ENCODE measurements at places on chromosomes 13 and 19. TPM values are rescaled to one million over a fixed set of nuclear protein-coding genes. Genes with fewer than 3 reads are reported as not detected.

The FAM124A gene
- 1.6 TPM for polyA plus RNA-seq

The COG3 gene
- 19.8 TPM for polyA plus RNA-seq

The OR4F17 gene
- polyA plus RNA-seq: not detected

The ZNF90 gene
- 4.2 TPM for polyA plus RNA-seq

The JSRP1 gene
- polyA plus RNA-seq: 84.3 TPM

The TIMM29 gene
- polyA plus RNA-seq: 18.1 TPM

The NTF4 gene
- polyA plus RNA-seq: 6.5 TPM

The CEACAM6 gene
- 0.23 TPM for polyA plus RNA-seq

The IRGC gene
- not detected for polyA plus RNA-seq

The CEACAM16 gene
- 0.37 TPM for polyA plus RNA-seq

GRCh38 chr19:4016486-4016885 is 8.9 kb downstream of the PIAS4 start:
- DNase-seq: no peak

GRCh38 chr19:13834244-13835069 is 39.2 kb downstream of the ZSWIM4 start:
- no peak for DNase-seq

DNA sequence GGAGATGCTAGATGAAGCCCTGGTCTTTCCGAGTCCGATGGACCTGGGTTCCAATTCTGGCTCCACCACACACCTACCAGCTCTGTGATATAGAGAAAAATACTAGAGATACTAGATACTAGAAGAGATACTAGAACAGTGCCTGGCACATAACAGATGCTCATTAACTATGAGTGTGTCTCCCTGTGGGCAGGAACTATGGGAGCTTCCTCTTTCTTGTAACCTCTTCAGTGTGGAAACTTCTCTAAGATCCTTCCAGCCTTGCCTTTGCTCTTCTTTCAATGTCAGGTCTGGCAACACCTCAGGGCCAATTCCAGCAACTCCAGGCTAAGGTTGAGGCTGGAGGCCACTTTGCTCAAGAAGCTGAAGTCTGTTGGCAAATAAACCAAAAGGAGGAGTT is 143.9 kb downstream of the KATNAL1 start:
- no peak for DNase-seq

DNA sequence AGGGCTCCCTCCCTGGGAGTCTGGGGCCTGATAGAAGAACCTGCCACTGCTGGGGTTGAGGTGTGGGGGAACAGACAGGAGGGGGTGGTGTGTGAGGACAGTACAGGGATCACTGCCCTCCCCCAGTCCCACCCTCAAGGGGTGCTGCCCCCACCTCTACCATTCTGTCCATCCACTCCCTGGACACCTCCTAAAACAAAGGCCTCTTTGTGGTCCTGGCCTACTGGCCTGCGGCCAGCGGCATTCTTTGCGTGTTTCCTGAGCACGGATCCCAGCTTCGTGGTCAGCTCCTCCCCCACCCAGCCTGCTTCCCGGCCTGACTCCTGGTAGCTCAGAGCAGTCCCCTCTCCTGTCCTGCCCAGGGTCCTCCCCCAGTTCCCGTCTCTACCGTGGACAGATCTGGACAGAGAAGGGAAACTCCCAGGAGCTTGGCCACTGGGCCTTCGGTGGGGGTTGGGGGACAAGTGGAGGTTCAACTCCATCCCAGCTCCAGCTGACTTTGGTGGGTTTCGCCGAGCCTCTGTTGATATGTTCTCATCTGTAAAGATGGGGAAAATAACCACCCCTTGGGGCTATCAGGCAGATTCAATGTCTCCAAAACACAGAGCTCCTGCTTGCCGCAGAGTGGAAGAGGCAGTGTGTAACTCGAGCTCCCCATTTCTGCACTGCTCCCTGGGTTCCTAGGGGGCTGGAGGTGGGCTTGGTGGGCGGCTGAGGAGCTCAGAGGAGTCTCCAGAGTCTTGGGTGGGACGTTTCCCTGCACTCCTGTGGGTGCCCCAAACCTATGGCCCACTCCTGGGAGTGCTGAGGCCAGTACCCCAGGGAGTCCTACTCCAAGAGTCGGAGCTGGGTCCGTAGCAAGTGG is 48.7 kb downstream of the LYL1 start:
- no peak for DNase-seq

DNA sequence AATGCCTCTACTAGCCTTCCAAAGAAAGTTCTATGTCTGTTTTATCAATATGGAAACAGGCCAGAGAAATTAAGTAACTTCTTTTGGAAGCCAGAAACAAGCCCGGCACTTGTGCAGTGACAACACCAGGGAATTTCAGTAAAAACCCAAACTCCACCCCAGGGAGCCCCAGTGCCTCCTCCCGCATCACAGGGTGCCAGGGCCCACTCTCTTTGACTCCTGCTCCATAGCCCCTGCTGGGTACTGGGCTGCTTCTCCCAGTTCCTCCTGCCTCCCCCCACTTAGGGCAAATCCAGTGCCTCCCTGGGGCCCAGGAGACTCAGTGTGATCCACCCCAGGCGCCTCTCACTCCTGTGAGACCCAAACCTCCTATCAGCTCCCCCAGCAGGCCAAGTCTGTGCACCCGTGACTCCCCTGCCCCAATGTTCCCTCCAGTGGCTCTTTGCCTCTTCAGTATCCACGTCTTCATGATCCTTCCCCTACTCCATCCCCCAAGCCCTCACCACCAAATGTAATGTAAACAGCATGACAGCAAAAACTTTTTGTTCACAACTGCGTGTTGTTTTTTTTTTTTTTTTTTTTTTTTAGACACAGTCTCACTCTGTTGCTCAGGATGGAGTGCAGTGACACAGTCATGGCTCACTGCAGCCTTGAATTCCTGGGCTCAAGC is 2.3 kb upstream of the FFAR3 start:
- DNase-seq: no peak

GRCh38 chr19:43465468-43466120 is at the start of gene LYPD3:
TSS of gene LYPD3 (minus strand) at chr19:43465608. CDS start at chr19:43465571, 37 bp downstream.
- no peak for DNase-seq

GRCh38 chr19:5156231-5156986 is 184.2 kb downstream of the PTPRS start:
- DNase-seq: no peak

DNA sequence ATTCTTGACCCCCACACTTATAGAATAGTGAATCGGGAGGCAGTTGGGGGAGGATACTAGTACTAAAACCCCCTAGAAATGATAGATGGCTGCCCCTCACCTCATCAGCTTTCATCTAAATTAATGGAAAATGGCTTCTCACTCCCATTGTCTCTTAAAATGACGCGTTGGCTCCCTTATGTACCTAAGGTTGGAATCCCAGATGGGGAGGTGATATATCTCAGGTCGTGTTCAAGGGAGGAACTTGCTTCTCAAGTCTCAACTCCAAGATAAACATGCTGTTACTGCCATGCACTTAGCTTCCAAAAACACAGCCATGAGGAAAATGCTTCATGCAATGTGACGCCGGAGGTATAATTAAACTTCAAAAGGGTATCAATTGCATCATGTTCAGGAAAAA is 18.8 kb upstream of the UBE2L5 start:
- DNase-seq: no peak

DNA sequence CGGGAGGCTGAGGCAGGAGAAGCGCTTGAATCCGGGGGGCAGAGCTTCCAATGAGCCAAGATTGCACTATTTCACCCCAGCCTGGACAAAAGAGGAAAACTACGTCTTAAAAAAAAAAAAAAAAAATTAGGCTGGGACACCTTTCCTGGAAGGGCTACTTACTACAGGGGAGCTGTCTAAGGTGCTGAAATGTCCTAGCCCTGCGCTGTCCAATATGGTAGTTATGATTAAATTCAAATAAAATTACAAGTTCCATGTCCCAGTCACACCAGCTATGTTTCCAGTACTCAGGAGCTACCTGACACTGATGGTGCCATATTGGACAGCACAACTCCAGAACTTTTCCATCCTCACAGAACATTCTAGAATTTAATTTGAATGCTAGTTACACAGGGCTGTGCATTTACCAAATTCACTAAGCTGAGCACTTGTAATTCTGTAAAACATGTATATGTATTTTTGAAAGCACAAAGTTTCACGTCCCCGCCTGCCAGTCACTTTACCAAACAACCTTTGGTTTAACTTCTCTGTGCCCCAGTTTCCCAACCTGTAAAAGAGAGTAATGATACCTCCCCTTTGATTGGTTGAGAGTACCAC is 9.2 kb upstream of the ZSCAN22 start:
- no peak for DNase-seq

GRCh38 chr19:33226550-33227241 is 1.0 kb upstream of the SLC7A10 start:
- DNase-seq: no peak

- no peak for DNase-seq
Observed at GRCh38 chr13:98880677-98881076, 97.2 kb downstream of the DOCK9 start.

GRCh38 chr19:6044056-6044805 is 66.1 kb downstream of the RFX2 start:
- DNase-seq: no peak

DNA sequence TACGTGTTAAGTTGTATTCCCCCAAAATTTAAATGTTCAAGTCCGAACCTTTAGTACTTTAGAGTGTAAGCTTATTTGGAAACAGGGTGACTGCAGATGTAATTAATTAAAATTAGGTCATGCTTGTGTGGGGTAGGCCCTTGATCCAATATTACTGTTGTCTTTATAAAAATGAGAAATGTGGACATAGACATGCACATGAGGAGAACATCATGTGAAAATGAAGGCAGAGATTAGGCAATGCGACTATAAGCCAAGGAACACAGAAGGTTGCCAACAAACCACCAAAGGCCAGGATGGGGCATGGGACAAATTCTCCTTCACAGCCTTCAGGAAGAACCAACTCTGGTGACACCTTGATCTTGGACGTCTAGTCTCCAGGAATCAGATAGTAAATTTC is 1698.4 kb upstream of the SLC10A2 start:
- no peak for DNase-seq

- no peak for DNase-seq
Observed at GRCh38 chr19:31718032-31718431, 368.8 kb upstream of the TSHZ3 start.

DNA sequence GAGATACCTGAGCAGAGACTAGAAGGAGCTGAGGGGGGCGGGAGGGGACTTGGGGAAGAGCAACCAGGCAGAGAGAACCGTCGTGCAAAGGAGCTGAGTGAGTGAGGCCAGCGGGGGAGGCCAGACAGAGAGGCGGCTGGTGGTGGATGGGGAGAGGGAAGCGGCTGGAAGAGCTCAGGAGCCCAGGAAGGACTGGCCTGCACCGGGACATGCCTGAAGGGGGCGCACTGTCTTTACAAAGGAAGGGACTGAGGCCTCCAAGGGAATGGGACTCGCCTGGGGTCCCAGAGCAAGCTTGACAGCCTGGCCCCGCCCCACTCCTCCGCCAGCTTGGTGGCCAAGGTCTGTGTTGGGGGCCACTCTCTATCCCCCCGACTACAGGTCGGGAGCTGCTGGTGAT is 14.9 kb downstream of the ONECUT3 start:
- no peak for DNase-seq

DNA sequence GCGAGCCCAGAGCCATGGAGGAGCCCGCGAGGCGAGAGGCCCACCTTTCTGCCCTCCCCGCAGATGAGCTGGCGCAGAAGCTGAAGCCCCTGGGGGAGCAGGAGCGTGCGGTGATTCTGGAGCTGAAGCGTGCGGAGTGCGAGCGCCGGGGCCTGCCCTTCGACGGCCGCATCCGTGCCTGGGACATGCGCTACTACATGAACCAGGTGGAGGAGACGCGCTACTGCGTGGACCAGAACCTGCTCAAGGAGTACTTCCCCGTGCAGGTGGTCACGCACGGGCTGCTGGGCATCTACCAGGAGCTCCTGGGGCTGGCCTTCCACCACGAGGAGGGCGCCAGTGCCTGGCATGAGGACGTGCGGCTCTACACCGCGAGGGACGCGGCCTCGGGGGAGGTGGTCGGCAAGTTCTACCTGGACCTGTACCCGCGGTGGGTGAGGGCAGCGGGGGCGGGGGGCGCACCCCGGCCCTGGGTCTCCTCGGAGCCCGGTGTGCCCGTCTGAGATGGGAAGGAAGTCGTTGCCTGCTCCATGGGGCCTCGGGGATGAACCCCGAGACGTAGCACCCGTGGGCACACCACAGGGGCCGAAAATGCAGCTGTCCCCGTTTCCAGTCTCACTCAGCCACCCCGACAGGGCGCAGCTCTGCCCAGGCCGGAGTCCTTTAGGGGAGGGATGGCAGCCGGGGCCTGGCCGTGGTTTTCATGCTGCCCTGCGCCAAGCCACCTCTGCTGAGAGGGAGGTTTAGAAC is 12.1 kb upstream of the ZNF554 start:
- no peak for DNase-seq
